ENCODE measurements at places on chromosomes 16 and 17.

DNA sequence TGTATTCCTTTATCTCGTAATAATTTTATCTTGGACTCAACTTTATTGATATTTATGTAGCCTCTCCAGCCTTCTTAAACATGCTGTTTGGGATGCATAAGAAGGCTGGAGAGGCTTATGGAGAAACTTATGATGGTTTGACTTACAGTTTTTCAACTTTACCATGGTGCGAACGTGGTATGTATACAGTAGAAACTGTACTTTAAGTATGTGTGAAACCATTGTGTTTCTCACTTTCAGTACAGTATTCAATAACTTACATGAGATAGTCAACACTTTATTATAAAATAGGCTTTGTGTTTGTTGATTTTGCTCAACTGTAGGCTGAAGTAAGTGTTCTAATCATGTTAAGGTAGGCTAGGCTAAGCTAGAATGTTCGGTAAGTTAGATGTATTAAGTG lies 206.8 kb downstream of the SEC14L1 start:
- no peak for DNase-seq

GRCh38 chr16:11341371-11341770 lies 3.9 kb upstream of the RMI2 start:
- DNase-seq: no peak

DNA sequence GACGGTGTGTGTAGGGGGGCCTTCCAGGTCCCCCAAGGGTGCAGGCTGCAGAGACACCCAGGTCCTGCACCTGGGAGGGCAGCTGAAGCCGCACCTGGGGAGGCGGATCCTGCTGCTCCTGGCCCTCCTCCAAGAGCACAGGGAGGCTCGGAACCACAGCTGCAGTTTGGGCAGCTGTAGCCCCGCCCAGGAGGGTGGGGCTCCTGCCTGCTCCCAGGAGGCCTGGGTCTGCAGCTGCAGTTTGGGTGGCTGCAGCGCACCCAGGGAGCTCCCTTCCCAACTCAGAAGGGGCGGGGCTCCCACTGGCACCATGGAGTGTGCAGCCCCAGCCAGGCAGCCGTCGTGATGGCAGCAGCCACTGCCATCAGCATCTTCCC lies 69.4 kb upstream of the NKD1 start:
- no peak for DNase-seq

DNA sequence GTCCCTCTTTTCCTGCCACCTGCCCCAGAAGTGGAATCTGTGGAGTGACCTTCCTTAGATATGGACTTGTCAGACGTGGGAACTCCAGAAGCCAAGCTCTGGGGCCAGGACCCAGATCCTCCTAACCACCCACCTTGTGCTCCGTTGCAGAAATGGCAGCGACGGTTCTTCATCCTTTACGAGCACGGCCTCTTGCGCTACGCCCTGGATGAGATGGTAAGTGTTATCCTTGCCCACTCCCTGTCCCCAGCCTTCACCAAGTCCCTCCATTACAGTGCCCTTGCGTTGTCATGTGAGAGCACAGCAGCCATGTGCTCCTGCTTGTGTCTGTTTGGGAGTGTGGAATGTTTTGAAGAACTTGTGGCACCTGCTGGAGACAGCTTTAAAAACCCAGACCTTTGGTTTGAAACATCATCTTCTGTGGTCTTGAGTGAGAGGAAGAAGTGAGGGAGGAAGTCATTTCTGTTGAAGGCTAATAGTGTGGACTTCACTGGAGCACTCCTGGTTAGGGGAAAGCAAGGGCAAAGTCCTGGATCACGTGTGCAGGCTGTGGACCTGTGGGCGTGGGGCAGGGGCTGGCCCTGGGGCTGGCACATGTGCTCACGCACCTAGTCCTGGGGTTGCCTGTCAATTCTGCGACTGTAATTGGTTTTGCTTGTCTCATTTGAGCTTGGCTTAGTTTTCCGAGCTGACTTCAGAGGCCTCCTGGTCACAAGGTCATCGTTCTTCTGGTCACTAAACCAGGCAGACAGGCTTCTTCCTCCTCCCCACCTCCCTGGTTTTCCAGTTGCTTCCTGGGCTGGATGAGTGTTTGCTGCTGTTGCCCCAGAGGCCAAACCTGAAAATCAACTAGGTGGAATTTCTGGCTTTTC lies 35.8 kb downstream of the MPRIP start:
- no peak for DNase-seq

GRCh38 chr17:55177159-55177854 lies 87.5 kb upstream of the HLF start:
- DNase-seq: peak; percentile 46

DNA sequence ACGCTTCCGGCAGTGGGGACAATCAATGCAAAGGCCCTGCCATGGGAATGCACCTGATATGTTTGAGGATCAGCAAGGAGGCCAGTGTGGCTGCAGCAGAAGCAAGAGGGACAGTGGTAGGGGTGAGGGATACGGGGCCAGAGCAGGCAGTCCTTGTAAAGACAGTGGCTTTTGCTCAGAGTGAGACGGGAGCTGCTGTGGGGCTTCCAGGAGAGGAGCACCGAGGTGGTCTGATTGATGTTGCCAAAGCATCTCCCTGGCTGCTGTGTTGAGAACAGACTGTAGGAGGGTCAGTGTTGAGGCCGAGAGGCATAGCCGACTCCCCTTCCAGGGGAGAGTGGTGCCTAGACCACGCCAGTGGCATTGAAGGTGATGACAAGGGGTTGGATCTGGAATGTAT lies 11.4 kb upstream of the SPNS2 start:
- DNase-seq: no peak

- no peak for DNase-seq
These were observed 19.0 kb downstream of the EEF2K start for GRCh38 chr16:22225060-22225459.

- DNase-seq: peak; percentile 35
These were observed 7.9 kb downstream of the SMCR8 start for GRCh38 chr17:18323007-18323406.

GRCh38 chr17:38716368-38717005 lies 11.4 kb downstream of the MLLT6 start:
- no peak for DNase-seq

DNA sequence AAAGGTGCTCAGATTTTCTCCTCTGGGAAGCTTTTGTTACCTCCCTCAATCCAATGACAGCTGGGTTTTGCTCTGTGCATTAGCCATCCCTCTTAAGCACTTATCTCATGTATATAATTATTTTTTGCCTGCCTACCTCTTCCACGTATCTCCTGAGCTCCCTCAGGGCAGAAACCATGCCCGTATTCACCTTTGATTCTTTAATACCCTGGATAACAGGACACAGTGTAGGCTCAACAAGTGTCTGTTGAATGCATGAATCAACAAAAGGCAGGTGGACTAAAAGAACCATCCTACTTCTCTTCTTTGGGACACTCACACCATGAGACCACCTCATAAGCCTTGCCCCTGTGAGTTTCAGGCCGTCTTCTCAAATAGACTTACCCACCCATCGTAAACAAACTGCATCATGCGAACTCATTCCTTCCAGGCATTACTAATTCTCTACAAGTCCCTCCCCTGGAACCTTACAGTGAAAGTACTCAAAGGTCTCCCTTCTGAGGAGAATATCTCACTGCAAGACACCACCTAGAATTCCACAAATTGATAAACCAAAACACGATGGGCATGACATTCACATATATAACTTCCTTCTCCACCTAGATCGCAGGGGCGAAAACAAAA lies 3.2 kb downstream of the ARHGAP17 start:
- DNase-seq: peak; percentile 39

DNA sequence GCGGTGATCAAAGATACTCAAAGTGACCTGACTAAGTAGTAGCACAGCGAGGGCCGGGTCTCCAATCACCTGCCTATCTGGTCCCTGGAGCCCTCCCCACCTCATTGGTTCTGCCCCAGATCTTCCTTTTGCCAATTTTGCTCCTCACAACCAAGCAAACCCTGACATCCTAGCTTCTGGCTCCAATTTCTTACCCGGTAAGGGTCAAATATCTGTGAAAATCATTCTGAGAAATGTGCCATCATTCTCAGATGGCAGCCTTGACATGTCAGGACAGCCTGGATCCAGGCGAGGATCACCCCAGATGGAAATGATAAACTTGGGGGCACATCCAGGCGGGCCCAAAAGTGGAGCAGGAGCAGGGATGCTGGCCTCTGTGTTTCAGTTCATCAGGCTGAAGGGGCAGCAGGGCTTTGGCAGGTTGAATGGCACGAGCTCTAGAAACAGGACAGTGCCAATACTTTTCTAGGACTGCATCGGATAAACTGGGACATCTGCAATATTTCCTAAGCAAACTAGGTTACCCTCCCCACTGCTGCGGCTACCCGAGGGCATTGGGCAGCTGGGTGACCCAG lies 83.9 kb downstream of the SHISA6 start:
- DNase-seq: no peak

DNA sequence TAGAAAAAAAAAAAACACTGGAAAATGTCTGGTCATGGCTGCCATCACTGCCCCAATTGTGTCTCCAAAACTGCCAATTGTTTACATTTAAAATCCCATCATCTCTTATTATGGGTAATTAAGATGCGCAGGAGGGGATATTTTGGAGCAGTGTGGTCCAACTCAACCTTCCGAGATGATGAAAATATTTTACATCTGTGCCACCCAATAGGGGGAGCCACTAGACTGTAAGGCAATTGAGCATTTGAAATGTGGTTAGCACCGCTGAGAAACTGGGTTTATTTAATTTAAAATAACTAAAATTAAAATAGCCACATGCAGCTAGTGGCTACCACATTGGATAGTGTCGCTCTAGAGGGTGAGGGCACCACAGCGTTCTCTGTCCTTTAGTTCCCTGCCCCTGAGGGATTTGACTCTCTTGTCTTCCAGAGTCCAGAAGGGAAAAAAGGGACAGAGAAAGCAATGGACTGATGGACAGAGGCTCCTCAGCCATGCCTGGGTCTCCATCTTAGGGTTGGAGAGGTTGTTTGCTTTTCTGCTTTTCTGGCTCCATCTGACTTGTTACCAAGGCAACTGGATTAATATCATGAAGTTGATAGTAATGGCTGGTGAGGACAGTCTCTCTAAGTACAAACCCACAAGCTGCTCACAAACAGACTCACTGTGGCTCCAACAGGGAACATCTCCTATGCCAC lies 3.5 kb downstream of the MPO start:
- DNase-seq: peak; percentile 4

DNA sequence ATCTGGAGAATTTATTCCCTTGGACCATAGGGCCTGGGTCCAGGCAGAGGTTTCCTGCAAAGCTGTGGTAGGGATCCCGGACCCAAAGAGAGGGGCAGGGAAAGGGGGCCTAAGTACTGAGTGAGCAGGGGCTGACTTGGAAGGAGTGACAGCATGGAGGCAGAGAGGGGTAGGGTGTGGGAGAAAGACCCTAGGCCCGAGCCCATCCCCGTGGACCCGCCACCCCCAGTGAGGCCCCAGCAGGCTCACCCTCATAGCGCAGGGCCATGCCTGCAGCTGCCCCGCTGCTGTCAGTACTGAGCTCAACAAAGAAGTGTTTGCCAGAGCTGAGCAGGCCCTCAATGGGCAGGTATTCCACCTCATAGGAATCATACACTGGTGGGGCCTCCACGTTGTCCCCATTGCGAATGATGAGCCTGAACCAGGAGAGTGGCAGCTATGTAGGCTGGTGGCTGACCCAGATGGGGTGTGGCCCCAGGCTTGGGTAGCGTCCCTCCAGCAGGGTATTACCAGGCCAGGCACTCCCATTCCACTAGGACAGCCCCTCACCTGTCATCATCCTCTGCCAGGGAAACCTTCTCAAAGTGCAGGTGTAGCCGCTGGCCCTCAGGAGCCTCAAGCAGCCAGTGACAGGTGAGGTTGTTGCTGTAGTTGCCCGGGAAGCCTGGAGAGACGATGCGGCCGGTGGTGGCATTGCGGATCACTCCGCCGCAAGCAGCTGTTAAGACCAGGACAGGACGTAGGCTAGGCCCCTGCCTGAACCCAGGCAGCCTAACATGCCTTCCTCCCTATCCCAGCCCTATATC lies 9.1 kb upstream of the PHF12 start:
- DNase-seq: no peak

- DNase-seq: no peak
These were observed 2.0 kb downstream of the CUEDC1 start for GRCh38 chr17:57953219-57953618.

- DNase-seq: peak; percentile 43
These were observed at the start of gene TMEM98 for GRCh38 chr17:32927724-32928585. Gene TMEM98 (plus strand): TSS chr17:32928153. CDS start chr17:32931529, 3,376 bp downstream.

DNA sequence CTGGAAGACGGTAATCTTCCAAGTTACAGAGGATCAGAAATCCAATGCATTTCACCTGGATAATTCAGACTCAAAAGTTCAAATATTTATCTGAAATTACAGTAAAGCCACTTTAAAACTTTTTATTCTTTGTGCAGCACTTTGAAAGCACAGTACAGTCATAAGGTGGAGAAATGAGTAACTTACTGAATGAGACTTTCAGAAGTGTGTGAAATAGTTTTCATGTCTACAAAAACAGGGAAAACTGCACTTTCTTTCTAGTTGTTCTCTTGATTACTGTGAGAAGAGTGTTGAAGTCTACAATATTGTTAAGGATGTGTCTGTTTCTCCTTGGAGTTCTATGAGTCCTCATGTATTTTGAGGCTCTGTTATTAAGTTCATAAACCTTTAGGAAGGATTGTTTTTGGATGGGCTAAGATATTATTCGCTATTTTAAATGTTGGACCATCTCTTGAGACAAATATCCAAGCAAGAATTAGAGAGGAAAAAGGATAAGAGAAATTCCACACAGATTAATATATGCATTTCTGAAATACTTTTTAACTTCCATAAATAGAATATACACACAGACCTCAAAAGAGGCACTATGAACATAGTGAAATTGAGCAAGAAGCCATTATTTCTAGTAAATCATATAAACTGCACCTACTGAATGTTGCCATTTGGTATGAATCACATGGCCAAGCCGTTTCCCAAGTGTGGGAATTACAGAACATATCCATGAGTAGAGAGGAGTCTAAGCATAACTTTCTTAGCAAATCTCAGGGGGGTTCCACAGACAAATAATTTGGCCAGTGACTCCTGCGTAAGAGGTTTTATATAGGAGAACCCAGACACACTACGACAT lies 83.6 kb upstream of the PLEKHM1 start:
- DNase-seq: peak; percentile 87

- DNase-seq: no peak
These were observed 1.6 kb downstream of the SUMO2 start for GRCh38 chr17:75181110-75181509.

GRCh38 chr16:64590513-64590912 lies 531.4 kb downstream of the CDH11 start:
- DNase-seq: peak; percentile 75

- no peak for DNase-seq
These were observed 56.9 kb upstream of the FASN start for GRCh38 chr17:82154881-82155331.

DNA sequence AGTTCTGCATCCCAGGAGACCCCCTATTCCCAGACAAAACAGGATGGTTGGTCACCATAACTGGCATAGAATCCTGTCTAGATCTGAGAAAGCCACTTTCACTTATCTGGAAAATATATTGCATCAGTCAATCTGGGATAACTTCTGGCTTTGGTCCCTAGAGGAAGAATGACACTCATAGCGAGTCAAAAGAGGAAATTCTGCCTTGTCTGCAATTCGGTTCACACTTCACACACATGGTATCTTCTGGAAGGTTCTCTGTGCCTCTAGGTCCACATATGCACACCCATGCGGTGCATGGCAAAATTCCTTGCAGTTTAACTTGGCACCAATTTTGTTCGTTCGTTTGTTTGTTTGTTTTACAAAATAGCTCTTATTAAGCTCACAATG lies 49.2 kb upstream of the WSCD1 start:
- DNase-seq: no peak
